NCI-H1105 treated with DMSO at 0.1 percent for 48 hours (cell line): ENCODE measurements at places on chromosomes 2 and 18.

DNA sequence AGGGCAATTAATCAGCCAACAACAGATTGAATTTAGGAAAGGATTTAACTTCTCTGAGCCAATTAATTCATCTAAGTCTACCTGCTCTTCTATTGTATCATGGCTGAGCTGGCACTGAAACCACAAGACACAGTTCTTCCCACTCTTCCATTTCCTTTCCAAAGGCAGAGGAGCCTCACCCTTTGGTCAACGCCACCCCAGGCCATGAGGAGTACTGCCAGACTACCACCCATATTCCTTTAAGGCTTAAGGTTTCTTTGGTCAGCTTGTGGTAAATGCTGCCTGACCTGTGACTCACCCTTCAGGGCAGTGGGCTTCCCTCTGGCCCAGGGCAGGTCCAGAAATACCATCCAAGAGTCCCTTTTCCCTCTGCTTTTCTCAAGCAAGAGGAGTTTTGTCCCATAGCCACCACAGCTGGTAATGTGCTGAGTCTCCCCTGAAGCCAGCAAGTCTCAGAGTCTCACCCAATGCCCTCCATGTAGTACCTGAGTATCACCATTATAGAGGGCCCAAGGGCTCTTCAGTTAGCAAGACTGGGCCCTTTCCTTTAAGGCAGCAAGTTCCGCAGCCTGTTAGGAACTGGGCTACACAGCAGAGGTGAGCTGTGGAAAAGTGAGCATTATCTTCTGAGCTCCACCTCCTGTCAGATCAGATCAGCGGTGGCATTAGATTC lies 900.5 kb upstream of the CRIM1 start:
- DNase-seq = no peak

DNA sequence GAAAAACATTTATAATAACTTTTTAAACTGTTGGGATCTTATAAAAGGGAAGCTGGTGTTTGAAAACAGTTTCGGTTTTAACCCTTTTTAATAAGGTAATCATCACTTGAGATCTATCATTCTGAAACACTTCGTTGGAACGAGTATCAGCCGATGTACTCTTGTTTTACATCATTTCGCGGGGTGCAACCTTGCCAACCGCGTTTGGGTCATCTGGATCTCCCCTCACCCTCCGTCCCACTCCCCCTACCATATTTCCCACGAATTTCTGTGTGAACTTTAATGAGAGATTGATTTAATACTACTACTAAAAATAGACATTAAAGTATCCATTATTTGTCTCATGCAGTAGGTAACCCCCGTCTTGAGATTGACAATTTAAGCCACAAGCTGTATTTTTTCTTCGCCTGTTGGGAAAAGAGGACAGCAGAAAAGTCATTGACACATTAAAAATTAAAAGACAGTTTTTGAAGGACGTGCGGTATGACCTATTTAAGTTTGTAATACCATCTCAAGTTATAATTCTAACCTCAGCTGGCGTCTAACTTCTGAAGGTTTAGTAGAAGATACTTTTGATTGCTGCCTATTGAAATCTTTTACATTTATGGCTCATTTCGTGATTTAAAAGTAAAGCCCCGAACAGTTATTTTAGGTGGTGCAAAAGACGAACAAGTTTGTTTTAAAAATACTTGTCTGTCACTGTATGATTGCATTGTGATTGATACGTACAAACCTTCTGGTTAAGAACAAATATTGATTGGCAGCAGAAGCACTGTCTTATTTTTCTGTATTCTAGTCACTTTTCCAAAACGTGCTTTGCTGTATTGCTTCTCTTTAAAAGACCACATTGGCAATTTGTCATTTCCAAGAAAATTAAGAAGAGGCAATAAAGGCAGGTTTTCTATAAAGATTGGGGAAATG lies 1.5 kb downstream of the CREB1 start:
- DNase-seq = peak; percentile 39

DNA sequence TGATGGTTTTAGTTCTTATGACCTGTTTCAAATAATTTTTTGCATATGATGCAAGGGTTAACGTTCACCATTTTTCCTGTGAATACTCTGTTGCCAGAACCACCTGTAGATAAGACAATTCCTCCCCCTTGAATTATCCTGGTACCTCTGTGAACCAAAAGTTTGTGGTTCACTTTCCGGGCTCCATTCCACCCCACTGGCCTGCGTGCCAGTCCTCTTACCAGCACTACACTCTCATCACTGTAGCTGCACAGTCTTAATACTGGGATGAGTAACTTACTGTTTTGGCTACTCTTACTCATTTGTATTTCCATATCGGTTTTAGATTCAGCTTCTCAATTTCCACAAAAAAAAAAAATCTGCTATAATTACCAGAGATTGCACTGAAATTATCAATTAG lies 34.4 kb downstream of the AFG3L2 start:
- DNase-seq = no peak

GRCh38 chr2:203022751-203023150 lies 8.1 kb downstream of the NBEAL1 start:
- no peak for DNase-seq

GRCh38 chr2:20992201-20992711 lies 51.6 kb downstream of the APOB start:
- DNase-seq = no peak

DNA sequence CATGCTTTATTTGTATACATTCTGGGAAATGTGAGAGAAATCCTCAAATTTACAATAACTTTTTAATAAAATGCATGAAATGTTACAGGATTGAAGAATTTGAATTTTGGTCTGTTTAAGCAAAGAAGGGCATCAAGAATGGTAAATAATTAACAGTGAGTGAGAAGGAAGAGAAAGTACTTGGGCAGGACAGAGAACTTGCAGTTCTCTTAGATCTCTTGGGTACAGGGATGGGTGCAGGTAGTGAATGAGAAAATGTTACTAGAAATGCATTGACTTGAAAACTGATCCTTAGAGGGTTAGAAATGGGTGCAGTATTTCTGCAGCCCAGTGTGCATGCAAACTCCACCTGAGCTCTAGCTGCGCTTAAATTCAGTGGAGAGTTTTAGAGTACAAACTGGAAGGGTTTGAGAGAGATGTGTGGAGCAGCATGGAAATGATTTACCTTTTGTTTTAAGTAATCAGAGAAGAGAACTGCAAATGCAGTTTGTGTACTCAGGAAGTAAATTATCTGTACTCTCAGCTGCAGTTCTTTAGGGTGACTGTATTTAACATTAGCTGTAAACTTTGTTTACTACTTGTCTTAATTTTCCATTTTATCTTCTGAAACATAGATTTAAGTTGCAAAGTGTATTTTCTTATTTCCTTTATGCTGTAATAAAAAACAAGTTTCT lies 51.0 kb upstream of the RAB27B start:
- DNase-seq = no peak

DNA sequence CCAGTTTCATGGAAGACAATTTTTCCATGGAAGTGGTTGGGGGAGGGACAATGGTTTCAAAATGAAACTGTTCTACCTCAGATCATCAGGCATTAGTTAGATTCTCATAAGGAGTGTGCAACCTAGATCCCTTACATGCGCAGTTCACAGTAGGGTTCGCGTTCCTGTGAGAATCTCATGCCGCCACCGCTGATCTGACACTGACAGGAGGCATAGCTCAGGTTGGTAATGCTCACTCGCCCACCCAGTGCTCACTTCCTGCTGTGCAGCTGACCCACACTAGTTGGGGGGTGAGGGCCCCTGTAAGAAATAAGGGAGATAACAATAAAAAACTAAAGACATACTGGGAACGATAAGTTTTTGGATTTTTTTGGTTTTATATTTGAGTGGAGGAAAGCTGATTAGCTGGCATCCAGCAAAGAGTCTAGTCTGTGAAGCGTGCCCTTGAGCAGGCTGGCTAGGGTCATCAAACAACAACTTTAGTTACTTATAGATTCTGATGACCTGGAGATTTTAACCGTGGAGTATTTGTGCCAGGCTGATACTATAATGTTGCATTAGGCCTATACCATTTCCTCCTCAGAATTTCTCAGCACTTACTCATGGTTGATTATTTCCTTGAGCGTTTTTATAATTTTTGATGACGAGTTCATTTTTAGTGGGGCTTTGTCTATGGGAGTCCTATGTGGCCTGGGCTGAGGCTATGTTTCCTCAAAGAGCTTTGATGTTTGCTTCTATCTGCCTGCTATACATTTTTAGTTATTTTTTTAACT lies 6.3 kb upstream of the MCFD2 start:
- DNase-seq = no peak
